ENCODE measurements at places on chromosomes 5 and 9.

- no peak for DNase-seq
Measured at GRCh38 chr9:77805810-77806209, 157.7 kb upstream of the GNA14 start.

DNA sequence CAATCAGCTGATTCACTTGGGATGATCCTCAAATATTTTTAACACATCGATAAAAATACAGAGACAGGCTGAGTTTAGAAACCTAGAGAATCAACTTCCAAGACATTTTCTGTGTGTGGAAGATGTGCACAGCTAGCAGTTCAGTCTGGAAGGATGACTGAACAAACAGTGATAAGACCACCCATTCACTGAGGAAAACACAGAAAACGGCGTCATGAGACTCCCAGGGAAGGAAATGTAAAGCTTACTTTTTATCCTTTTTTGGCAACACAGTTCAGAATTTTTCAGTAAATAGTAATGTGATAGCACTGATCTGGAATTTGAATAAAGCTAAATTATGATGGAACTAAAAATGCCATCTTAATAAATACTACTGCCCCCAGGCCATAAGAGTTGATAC, 277.6 kb downstream of the SEMA5A start:
- DNase-seq: no peak

GRCh38 chr5:178531786-178532185, 58.4 kb downstream of the COL23A1 start:
- no peak for DNase-seq

DNA sequence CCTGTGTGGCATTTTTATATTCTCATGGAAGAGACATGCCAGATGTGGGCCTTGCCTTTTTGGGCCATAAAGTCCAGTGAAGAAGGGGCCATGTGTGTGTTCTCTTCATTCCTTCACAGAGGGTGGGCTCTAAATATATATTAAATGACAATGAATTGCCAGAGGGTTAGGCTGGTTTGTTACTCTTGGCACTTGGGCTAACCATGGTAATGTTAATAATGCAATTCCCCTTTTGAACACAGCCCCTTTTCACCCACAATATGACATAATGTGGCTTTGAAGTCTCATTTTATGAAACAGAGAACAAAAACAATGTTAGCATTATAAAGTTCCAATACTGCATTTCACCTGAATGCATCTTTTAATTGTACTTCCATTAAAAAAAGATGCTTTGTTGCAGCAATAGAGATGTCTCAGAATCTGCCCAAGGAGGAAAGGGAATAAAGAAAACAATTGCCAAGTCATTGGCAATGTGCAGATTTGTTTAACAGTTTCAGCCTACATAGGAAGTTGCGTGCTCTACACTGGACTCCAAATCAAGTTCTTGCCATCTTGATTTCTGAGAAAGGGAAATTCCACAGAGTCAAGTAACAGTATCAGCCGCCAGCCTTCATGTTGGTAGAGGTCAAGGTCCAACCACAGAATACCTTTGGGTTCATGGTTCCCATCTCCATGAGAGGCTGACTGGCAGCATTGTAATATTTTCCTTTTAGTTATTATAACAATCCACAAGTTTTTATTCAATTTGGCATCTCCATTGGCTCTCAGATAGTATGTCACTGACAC, 141.9 kb downstream of the SLC12A2 start:
- no peak for DNase-seq

DNA sequence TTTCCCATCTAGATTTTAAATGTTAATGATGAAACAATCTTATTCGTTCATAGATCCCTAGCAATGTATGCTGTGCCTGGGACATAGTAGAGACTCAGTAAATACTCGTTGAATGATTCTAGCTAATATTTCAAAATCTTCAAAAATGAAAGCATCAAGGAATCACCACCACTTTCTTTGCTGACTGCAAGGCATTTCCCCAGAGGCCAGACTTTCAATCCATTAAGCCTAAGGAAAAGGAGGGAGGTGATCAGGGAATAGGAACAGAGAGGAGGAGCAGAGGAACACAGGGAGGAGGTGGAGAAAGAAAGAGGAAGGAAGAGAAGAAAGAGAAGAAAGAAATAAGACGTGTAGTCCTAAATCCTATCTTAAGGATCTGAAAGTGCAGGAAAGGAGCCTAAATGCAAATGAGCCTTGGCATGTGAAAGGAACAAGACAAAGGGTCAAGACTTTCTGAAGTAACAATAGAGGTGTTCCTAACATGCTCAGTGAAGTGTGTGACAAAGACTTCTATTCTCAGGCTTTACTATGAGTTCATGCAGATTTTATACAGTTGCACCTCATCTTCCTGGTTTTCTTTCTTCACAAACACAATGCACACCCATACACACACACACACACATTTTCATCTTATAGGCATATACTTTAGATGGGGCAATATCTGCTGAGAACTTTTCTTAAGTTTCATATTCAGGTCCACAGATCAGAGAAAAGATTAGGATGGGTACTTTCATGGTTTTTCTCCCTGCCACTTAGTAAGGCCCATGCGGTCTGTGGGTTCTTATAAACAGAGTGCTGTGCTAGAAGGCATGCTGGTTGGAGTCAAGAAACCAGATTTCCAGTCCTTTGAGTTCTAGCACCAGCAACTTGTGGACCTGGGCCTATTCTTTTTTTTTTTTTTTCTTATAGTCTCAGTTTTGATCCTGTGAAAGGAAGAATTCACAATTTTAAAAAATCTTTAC, 512.2 kb upstream of the TNC start:
- DNase-seq: no peak

DNA sequence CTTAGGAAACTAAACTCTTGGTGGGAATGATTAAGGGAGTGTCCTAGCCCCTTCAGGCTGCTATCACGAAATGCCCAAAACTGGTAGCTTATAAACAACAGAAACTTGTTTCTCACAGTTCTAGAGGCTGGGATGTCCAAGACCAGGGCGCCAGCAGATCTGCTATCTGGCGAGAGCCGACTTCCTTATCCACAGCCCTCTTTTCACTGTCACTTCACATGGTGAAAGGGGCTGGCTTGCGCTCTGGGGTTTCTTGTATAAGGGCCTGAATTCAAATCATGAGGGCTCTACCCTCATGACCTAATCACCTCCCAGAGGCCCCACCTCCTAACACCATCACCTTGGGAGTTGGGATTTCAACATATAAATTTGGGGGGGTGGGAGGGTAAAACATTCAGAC, 49.1 kb downstream of the IPPK start:
- DNase-seq: no peak

GRCh38 chr9:132589148-132590036, 7.0 kb downstream of the BARHL1 start:
- DNase-seq: no peak

DNA sequence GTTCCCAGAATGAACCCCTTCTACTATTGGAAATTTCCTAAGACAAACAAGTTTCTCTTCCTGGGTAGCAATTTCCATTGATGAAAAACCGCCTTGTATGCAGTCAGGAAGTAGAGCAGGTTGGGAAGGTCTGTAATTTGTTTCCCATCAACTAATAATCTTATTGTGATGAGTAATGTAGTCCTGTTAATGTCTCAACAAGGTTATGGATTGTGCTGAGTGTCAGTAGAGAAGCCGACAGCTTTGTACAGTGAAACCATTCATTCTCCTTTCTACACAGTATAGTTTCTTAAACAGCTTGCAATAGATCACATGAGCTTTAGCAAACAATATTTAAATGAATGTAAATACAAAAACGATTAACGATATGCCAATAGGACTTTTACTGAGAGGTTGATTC, 355.4 kb upstream of the WWC1 start:
- no peak for DNase-seq

DNA sequence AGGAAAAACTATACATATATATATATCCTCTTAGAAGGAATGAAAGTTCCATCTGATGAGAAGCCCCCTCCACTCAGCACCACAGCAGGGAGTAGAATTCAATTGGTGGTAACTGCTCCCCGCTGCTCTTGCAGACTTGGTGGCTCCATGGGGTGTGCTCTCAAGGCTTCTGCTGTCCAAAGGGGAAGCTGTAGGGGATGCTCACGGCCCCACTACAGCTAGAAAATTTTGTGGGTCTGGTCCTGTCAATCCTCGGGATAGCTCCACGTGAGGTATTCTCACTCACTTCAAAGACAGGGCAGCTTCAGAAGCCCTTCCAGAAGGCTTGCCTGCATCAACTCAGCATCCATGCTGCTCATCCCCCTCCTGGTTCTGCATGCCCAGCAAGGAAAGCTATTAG, 247.2 kb downstream of the CETN3 start:
- no peak for DNase-seq

DNA sequence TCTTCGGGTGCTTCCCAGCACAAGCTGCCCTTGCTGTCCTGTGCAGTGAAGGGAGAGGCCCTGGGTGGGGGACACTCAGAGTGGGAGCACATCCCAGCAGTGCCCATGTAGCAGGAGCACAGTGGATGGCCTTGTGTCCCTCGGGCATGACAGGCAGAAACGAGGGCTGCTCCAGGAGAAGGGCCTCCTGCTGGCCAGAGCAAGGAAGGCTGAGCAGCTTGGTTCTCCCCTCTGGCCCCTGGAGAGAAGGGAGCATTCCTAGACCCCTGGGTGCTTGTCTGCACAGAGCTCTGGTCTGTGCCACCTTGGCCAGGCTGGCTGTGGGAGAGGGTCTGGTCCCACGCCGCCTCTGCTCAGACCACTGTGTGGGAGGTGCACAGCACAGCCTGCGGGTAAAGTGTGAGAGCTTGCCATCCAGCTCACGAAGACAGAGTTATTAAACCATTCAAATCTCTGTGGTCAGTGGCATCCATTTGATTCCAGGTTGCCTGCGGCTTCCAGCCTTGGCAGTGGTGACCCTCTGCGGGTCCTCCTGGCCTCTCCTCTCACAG, 18.3 kb downstream of the FBXW5 start:
- no peak for DNase-seq

DNA sequence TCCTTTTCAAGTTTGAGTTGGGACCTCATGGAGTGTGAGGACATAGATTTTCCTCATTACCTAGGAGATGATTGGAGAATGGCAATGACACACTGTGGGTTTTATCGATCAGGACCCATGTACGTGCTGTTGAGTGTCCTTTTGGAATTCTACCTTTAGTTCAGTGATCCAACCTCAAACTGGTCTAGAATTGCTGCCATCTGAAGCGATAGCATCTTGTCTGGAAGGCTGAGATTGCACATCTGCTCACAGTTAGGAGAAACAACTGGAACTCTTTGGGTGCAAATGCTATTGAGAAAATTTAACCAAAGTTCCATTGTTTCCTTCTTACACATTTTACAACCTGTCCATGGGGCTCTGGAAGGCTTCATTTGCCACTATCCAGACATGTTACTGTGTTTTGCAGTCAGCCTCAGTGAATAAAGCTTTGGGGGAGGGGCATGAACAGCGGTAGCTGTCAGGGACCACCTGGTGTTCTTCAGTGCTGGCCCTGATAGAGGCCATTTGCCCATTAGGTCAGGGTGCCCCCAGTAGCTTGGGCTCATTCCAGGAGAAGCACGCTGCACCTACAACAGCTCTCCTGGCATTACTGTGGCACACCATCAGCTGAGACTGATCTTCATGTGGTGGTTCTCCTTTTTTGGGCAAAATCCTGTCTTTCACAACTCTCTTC, 123.1 kb downstream of the PDE8B start:
- DNase-seq: no peak

DNA sequence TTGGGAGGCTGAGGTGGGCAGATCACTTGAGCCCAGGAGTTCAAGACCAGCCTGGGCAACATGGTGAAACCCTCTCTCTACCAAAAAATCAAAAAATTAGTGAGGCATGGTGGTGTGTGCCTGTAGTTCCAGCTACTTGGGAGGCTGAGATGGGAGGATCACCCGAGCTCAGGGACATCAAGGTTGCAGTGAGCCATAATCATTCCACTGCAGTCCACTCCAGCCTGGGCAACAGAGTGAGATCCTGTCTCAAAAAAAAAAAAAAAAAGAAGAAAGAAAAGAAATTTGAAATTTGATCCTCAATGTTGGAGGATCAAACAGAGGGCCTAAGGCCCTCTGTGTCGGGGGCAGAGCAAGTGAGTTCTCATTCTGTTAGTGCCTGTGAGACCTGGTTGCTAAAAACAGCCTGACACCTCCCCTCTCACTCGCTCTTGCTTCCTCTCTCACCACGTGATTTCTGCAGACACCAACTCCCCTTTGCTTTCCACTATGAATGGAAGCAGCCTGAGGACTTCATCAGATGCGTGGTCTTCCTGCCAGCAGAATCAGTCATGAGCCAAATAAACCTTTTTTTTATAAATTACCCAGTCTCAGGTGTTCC, 8.4 kb upstream of the GOLPH3 start:
- DNase-seq: no peak

- DNase-seq: no peak
Measured at GRCh38 chr9:12185856-12186255, 507.3 kb upstream of the TYRP1 start.

DNA sequence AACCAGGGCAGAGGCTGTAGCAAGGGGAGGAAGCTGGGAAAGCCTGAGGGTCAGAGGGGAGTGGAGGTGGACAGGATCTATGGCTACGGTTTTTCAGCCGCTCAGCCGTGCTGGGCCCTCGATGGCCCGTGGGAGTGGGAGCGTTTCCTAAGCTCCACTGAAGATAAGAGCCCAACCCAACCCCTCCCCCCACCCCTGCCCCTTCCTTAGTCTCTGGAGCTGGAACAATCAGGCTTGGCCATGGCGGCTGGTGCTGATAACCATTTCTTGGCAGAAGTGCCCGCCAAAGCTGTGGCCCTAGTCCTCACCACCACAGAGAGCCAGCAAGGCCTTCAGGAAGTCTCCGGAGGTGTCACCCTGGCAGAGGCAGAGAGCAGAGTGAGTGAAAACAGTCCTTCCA, 20.3 kb upstream of the TNIP1 start:
- DNase-seq: no peak

DNA sequence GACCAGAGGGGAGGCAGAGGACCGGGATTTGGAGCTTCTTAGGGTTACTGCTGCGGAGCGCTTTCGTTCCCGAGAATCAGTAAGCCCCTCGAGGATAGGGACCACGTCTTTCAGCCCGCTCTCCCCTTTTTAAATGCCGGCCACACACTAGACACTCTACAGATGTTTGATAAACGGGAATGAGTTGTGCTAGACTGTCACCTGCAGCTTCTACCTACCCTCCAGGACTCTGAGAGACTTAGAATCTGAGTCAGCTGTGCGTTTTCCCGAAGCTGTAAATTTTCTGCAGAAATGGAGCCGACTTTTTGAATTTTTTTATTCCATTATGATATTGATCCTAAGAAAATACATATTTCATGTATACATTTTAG, 670 bp downstream of the CCDC171 start:
- no peak for DNase-seq

DNA sequence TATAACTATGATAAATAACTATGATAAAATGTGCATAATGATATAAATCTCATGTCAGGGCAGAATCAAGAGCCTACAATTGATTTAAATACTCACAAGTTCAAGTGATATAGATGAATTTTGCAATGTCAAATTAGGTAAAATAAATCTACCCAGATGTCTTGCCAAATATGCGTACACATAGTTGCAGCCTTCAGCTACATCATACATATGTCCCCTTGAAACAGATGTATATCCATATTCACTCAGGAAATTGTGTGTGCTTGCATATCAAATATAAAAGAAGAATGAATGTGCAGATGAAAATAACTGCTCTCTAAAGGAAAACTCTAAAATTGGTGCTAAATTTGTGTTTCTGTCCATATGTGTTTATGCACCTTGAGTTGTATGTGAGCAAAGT, 130.7 kb downstream of the CDH12 start:
- DNase-seq: no peak

Data from hypothalamus (tissue), 51 donors.